ENCODE measurements at places on chromosomes 4 and X.

DNA sequence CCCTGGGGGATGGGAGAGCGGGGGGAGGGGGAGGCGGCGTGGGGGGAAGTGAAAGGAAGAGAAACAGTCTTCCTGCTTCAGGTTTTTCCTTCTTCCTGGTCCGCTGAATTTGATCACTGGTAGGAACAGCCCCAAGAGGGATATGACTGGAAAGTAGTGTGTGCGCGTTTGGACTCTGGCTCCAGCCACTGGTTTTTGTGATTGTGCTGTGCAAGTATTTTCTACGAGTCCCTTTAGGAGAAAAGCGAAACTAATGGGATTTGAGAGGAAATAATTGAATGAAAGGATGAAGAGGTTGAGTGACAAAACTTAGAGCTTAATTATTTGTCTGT is 836 bp downstream of the PRRG1 start:
- no peak for DNase-seq

GRCh38 chr4:61446941-61447340 is 246.8 kb downstream of the ADGRL3 start:
- DNase-seq = no peak

GRCh38 chrX:154908821-154909220 is 22.7 kb downstream of the F8A1 start:
- DNase-seq = no peak

- no peak for DNase-seq
These were observed 1052.6 kb downstream of the RPA4 start for GRCh38 chrX:97936296-97936695.
